ENCODE measurements at places on chromosomes 3 and 15. TPM values are rescaled to one million over a fixed set of nuclear protein-coding genes. Genes with fewer than 3 reads are reported as not detected.

The CAMK2N2 gene
- 1.1 TPM for total RNA-seq

The CTDSPL gene
- 25.8 TPM for total RNA-seq

The TMEM108 gene
- 16.1 TPM for total RNA-seq

The GABRR3 gene
- total RNA-seq, result 25.8 TPM

The SNTN gene
- not detected for total RNA-seq

The TMEM212 gene
- total RNA-seq, result not detected
